ENCODE measurements at places on chromosomes 2 and 18.

- DNase-seq = no peak
Observed at GRCh38 chr2:170996316-170996715, 67.3 kb downstream of the GORASP2 start.

GRCh38 chr18:13261661-13262357 lies 43.2 kb downstream of the LDLRAD4 start:
- peak; percentile 7 for DNase-seq

- no peak for DNase-seq
Observed at GRCh38 chr2:171217330-171217729, 56.6 kb upstream of the TLK1 start.

DNA sequence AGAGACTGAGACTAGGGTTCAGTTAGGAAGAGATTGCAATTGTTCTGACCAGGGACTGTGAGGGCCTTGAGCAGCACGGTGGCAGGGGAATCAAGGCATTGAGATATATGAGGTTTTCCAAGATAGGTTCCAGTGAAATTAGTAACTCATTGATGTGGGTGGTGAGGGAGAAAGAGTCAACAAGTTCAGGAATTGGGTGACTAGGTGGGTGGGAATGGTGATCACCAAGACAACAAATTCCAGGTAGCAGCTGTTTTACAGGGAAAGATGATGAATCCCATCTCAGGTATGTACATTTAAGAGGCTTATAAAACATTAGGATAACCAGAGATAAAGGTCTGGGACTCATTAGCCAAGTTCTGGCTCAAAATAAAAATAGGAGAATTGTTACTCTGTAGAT lies 251.5 kb upstream of the MGAT5 start:
- no peak for DNase-seq

GRCh38 chr2:64258566-64258965 lies 114.3 kb upstream of the PELI1 start:
- DNase-seq = no peak

DNA sequence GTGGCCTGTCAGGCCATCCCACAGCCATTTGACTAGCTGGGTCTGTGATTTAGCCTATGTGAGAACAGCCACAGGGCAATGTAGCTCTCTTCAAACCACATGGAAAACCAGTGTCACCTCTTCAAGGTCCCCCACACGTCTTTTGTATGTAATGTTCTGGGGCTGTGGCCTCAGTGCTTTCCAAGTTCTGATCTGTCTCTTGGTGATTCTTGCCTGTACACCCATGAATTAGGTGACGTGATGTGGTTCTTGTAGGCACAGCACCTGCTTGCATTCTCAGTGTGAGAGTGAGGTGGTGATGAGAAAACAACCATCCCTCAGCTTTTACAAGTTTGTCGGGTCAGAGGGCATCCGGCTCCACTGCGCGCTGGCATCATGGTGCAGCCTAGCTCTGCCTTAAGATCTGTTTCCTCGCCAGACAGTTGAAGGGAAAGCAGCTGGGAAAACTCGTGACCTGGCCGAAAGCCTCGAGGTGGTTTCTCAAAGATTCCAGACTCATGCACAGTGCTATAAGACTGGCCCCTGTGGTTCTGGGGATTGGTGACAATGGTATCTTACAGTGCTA lies 125.8 kb downstream of the TANC1 start:
- no peak for DNase-seq

GRCh38 chr2:18401471-18401870 lies 159.0 kb downstream of the RDH14 start:
- DNase-seq = no peak

DNA sequence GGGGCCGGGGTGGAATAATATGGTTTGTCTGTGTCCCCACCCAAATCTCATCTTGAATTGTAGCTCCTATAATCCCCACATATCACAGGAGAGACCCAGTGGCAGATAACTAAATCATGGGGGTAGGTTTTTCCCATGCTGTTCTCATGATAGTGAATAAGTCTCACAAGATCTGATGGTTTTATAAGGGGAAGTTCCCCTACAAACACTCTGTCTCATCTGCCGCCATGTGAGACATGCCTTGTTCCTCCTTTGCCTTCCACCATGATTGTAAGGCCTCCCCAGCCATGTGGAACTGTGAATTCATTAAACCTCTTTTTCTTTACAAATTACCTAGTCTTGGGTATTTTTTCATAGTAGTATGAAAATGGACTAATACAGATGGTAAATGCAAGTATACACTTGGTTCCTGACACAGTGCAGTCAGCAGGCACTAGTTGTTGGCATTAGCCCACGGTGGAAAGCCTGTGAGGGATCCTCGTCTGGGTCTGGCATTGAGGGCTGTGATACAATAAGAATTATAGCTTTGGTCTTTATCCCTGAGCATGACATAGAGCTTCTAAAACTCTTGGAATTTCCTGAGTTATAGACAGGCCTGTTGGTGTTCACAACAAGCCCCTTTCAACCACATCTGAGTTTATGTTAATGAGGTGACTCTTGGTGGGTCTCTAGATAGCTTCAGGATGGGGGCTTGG lies 135.8 kb downstream of the CABLES1 start:
- no peak for DNase-seq

GRCh38 chr2:39640681-39641080 lies 25.0 kb upstream of the TMEM178A start:
- no peak for DNase-seq

Data from common myeloid progenitor, CD34-positive (primary cell).